ENCODE measurements at places on chromosomes 4 and X.

DNA sequence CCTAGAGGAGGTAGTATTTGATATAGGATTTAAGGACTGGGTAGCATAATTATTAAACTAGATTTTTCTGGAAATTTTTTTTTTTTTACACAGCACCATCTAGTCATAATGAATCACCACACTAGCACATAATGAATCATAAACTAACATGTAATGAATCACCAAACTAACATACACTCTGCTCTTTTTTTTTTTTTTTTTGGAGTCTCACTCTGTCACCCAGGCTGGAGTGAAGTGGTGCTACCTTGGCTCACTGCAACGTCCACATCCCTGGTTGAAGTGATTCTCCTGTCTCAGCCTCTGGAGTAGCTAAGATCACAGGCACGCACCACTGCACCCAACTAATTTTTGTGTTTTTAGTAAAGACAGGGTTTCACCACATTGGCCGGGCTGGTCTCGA is 92.5 kb downstream of the FAM13A start:
- DNase-seq = no peak

DNA sequence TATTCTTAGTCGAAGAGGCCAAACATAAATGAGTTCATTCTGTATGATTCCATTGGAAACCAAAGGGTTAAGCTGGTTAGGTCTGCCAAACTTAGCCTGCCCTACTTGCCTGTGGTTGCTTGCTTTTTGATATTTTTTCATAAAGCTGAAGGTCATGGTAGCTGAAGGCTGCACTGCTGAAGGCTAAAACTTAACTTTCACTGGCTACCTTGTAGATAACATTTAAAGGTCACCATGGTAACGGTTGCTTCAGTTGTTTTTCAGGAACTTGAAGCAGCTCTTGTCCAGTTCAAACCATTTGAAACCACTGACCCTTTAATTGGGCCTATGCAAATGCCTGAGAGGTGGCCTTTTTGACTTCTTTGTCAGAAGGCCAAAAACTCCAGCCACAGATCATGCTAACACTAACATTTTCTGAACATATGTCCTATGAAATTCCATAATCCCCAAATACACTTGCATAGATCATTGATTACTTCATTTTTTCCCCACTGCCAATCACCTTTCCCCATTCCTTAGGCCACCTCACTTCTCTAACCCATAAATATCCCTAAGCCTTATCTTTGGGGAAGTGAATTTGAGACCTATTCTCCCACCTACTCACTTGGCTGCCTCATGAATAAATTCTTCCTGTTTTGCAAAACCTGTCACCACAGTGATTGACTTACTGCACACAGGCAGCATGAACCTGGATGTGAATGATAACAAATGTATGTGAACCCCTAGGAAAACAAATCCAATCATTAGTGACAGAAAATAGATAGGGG is 10.7 kb upstream of the SMIM10L2A start:
- DNase-seq = no peak

GRCh38 chr4:115272185-115272584 is 158.8 kb upstream of the NDST4 start:
- no peak for DNase-seq

GRCh38 chrX:68880846-68881552 is 52.2 kb downstream of the EFNB1 start:
- DNase-seq = no peak

DNA sequence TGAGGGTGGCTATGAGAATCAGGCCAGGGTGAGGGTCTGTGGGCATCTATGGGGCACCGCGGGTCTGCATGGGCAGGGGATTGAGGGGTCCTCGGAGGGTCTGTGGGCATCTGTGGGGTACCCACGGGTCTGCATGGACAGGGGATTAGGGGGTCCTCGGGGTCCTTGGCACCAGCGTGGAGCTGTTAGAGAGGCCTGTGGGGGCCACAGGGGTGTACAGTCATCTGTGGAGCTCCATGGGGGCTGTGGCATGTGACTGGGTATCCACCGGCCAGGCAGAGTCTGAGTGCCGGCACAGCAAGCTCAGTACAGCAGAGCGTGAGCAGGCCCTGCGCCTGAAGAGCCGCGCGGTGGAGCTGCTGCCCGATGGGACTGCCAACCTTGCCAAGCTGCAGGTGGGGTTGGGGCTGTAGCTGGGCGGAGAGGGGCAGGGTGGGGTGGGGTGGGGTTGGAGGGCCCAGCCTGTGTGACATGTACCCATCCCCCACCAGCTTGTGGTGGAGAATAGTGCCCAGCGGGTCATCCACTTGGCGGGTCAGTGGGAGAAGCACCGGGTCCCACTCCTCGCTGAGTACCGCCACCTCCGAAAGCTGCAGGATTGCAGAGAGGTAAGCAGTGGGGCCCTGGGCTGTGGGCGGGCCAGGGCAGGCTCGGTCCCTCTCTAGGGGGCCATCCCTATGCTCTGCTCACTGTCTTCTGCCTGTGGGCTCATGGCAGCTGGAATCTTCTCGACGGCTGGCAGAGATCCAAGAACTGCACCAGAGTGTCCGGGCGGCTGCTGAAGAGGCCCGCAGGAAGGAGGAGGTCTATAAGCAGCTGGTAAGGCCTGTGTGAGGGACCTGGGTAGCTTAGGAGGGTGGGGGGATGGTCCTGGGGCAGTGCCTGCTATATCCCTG is 12.9 kb downstream of the CCDC22 start:
- no peak for DNase-seq

DNA sequence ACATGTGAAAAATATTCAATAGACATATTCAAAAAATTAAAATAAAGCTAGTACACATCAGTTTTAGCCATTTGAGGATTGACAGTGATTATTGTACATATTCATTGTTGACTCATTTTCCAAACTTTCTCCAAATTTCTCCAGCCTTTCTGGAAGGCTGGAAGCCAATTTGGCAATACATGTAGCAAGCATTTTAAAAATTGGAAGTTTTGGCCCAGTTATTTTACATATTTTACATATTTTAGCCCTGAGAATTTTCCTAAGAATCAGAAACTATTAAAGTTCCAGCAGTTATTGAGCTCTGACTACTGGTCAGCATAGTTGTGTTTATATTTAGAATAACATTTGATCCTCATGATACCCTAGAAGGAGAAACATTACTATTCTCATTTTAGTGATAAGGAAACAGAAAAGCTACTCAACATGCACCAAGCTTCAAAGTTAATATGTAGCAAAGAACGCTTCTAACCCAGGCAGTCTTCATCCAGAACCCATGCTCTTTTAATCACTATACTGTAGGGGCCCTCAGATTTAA is 3.2 kb downstream of the CABS1 start:
- no peak for DNase-seq

GRCh38 chr4:59127743-59128142 is 2017.6 kb upstream of the IGFBP7 start:
- DNase-seq = no peak

- peak; percentile 10 for DNase-seq
Observed at GRCh38 chr4:48490012-48490679, at the start of gene ZAR1. Gene ZAR1, plus strand, starts transcription at chr4:48490252. Its CDS starts 40 bp downstream, at chr4:48490292.

GRCh38 chr4:15341733-15342300 is 86.0 kb upstream of the C1QTNF7 start:
- no peak for DNase-seq

DNA sequence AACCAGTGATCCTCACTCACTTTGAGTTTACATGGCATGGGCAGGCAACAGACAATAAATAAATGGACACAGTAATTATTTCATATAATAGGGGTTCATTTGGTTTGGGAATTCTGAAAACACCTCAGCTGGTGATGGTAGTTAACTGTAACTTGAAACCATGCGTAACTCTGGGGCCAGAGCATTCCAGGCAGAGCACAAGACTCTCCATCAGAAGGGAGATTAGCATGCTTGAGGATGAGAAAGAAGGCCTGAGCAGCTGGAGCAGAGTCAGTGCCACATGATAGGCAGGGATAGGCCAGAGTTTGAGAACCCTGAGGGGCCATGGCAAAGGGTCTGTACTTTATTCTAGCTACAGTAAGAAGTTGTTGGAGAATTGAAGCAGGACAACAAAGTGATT is 56.3 kb upstream of the CXCL8 start:
- no peak for DNase-seq

DNA sequence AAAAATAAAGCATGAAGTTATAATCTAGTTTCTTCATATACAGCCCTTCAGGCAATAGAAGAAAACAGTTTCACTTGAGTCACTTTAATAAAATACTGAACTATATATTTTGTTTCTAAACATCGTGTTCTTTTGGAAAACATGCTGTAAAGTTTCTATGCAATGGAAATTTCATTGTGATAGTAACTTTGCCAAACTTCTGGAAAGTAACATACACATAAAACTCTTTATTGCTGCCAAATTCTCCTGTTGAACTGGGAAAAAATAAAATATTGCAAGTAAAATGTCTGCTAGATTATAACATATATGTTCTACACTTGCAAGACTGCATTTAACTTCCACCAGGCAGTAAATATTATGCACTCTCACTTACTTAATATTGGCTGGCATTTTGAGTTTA is 635.4 kb downstream of the SPRY1 start:
- DNase-seq = no peak

- DNase-seq = no peak
Observed at GRCh38 chr4:45350438-45350837, 624.1 kb upstream of the GNPDA2 start.

- no peak for DNase-seq
Observed at GRCh38 chr4:875818-876423, 50.0 kb upstream of the CPLX1 start.

DNA sequence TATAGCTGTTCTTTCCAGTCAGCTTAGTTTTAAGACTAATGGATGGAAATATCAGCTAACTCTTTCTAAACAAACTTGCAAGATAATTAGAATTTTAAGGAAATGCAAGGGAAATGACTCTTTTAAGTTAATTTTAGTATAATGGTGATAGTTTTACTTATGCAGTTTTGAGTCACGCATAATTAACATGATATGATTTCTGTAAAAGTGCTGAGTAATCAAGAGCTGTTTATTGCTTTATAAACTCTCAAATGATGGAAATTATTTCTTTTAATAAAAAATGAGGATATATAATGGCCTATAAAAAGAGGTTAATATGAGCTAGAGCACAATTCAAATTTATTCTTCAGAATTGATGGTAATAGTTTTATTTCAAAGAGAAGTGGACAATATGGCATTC is 385.9 kb downstream of the GLUD2 start:
- no peak for DNase-seq

DNA sequence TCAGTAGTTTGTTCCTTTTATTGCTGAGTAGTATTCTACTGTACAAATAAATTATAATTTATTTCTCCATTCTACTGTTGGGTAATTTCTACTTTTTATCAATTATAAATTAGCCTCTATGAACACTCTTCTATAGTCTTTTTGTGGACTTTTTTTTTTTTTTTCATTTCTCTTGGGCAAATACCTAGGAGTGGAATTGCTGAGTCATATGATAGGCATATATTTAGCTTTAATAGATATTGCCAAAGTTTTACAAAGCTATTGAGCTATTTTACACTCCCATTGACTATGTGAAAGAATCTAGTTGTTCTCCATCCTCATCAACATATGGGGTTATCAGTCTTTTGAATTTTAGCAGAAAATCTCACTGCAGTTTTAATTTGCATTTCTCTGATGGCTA is 12.6 kb downstream of the NYX start:
- DNase-seq = no peak

GRCh38 chr4:78652282-78652876 is 100.8 kb downstream of the ANXA3 start:
- no peak for DNase-seq

DNA sequence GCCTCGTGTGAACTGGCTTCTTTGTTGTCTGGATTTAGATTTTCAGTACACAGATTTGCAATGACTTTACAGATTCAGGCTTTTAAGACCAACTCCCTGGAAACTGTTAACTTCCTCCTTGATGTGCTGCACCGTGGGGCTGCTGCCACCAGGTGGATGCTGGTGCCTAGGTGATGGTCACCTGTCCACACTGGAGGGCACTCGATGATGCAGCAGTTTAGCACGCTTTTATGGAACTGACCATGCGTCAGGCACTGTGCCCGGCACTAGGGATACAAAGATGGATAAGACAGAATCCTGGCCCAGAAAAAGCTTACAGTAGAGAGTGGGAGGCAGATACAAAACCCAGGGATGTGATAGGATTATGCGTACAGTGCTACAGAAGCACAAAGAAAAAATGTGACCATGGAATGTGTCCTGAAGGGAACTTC is 180.7 kb downstream of the CEP135 start:
- DNase-seq = no peak

DNA sequence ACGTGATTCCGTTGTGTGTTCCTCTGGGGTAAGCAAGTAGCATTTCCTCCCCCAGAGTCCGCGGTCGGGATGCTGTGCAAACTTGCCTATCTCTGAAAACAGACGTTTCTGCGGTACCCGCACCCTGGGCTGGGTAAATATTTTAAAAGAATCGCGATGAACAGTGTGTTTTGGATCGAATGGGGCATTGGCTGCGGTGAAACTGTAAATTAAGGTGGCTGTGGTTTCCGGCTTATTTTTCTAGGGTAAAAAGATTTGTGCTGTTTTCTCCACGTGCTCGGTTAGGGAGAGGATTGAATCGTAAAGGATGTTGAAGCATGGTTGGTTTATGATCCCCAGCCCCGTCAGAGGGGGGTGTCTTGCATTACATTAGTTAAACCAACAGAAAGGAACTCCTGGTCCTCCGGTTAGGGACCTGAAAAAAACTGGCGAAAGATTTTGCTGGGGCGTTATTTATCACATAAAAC is 1.2 kb downstream of the HHIP start:
- DNase-seq = no peak

DNA sequence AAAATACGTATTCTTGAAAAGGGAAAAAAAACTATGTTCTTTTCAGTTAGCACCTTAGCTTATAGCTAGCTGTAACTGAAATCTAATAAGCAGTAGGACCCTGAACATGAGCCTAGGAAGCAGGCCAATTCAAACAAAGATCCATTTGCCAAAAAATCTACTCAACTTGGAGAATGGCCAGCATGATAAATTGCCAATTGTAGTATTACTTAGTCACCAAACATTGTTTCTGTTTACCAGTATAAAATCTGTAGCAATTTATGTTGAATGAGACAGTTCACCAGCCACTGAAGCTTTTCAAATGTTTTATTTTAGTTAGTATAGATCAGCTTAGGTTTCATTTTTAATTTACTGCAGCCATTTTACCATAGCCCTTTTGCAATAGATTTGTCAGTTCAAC is 323.6 kb upstream of the DIPK2B start:
- DNase-seq = no peak

GRCh38 chrX:101605146-101605545 is 12.7 kb downstream of the ARMCX6 start:
- no peak for DNase-seq

- no peak for DNase-seq
Observed at GRCh38 chrX:75155447-75155826, 646 bp downstream of the ABCB7 start.

DNA sequence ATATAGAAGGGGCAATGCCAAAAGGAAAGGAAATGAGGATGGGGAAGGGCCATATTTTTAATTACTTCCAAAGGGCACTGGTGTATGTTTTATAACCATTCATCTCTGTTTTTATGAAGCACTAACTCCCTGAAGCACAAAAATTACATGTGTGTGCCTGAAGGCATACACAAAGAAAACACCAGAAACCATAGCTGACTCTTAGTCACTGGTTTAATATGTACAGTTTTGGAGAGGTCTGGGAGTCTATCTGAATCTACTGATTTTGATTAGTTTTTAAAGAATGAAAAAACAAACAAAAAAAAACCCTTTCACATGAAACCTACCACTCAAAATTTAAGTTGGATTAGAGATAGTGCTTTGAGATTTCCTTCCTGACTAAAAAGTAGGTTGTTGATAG is 438.7 kb downstream of the RPA4 start:
- DNase-seq = no peak

Data from activated gamma-delta T cell (primary cell).